Hematopoietic multipotent progenitor cell treated with erythropoietin and hydrocortisone succinate and interleukin-3 and kit ligand, for 17 days (in vitro differentiated cells): ENCODE measurements at places on chromosomes 12 and 14.

DNA sequence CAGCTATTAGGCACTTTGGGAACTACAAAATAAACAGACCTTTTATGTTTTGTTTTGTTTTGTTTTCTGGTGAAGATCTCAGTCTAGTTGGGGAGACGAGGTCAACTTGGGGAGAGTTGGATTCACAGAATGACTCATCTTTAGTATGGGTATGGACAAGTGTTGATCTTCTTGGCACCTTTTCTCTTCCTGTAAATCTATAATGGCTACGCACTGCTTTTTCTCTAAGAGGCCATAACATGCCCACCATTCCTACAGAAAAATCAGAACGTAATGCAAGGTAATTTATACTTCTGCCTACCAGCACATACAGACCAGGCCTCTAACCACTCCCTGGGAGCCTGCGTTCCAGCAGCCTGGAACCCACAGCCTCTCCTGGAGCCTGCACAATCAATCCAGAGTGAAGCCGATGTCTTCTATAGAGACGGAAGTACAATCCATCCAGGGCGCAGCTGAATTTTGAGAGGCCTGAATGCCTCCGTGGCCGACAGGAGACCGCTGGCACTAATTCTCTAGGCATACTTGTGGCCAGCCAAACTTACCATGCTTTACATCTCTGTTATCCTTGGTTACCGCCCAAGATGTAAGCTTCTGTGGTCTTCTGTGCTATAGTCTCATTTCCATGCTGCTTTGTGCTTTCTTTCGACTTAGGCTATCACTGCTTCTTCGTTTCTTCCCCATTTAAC, 717 bp downstream of the PPHLN1 start:
- DNase-seq: peak; percentile 53

DNA sequence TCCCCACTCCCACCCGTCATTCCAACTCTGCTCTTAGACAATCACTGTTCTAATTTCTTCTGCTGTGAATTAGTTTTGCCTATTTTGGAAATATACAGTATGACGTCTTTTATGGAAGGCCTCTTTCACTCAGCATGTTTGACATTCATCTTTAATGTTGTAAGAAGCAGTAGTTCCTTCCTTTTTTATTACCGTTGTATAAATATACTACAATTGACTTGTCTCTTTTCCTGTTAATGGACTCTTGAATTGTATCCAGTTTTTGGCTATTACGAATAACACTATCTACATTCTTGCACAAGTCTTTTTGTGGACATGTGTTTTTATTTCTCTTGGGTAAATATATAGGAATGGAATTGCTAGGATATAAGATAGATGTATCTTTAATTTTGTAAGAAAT, 4.9 kb upstream of the PMCH start:
- DNase-seq: no peak

GRCh38 chr14:37584211-37585100, 10.6 kb downstream of the FOXA1 start:
- no peak for DNase-seq

- DNase-seq: no peak
Measured at GRCh38 chr12:46470036-46470627, 97.6 kb upstream of the SLC38A2 start.

- no peak for DNase-seq
Measured at GRCh38 chr12:75571656-75572205, 60.3 kb upstream of the KRR1 start.

GRCh38 chr14:91127401-91127801, 13.5 kb downstream of the DGLUCY start:
- no peak for DNase-seq

GRCh38 chr14:106343626-106344025, 817.2 kb downstream of the TMEM121 start:
- no peak for DNase-seq

DNA sequence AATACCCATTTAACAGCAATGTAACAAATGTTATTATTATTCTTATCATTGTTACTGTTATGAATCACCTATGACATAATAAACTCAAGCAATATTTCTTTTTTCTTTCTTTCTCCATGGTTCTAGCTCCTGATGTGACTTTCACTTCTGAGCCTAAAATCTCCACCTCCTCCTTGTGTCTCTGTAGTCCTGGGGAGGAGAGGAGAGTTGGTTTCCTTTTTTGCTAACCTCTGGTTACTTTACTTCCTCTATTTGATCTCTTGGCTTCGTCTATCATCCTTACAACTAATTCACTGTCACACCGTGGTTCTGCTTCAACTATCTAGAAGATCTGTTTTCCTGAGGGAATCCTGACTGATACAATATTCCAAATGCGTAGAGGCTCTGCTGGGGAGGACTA, 456.6 kb downstream of the VRK1 start:
- no peak for DNase-seq

- peak; percentile 59 for DNase-seq
Measured at GRCh38 chr14:21734457-21735074, 60.9 kb upstream of the OR4E1 start.

- DNase-seq: peak; percentile 76
Measured at GRCh38 chr14:55416866-55417265, 5.2 kb upstream of the ATG14 start.

DNA sequence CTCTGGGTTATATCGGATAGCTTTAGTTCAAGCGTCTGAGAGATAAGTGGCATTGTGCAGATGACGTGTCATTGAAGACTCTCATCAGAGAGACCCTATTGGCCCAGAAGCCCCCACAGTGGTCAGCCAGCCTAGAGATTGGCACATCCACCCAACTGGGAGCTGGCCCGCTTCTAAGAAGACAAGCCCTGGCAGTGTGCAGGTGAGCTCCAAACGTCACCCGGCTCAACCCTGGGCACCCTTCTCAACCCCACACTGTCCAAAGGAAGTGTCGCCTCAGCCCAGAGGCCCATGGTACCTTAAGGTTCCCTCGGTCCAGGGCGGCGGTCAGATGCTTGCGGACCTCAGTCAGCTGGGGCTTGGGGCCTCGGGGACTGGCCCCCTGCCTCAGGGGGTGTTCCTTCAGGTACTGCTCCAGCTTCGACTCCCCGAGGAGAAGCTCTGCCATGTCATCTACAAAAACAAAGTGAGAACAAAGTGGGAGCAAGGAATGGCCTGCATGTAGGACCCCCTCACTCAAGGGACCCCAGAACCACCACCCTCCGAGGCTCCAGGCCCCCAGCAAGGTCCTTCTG, 30.3 kb downstream of the TTC7B start:
- no peak for DNase-seq

DNA sequence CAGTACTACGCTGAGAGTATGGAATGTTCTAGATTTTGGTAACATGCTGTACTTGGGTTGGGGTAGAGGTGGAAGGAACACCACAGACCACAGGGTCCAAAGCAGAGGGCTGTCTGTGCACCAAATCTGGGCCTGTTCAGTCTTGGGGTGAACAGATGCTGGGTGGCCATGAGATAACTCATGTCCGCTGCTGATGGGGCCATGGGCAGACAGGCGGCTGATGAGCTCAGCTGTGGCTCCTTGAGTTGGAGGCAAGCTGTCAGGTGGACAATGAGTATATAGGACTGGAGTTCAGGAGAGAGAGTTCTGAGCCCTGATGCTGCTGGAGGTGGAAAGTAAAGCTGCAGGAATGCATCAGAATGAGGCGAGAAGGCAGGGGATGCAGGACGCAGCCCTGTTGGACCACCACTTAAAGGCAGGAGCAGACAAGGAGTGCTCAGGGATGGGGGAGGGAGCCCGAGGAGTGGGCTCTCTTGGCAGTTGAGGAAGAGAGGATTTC, 6.2 kb downstream of the SMIM41 start:
- DNase-seq: no peak

DNA sequence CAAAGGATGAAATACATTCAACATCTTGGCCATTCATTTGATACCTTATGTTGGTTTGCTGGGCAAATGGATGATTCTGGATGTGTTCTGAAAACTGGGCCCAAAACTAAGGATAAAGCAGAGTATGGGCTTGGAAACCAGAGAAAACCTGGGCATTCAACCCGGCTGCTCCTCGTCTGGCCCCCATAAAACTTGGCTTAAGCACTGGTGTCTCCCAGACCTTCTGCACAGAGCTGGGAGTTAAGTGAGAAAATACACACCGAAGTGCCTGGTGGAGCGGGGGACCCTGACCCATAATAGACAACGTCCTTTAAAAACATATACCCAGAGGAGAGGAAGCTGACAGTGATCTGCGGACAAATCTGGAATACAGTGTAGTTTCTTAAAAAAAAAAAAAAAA, 112.5 kb downstream of the FOXN3 start:
- DNase-seq: no peak
